ENCODE measurements at places on chromosomes 11 and 22. TPM values are rescaled to one million over a fixed set of nuclear protein-coding genes. Genes with fewer than 3 reads are reported as not detected.

The DDI1 gene
- not detected for total RNA-seq

The CDC42BPG gene
- total RNA-seq: 0.25 TPM

The PRDX5 gene
- total RNA-seq: 296 TPM

The MS4A15 gene
- not detected for total RNA-seq

The SCO2 gene
- 0.62 TPM for total RNA-seq

The OR51G2 gene
- total RNA-seq: not detected

The CLCF1 gene
- 7.7 TPM for total RNA-seq

The PRG3 gene
- total RNA-seq: not detected
